ENCODE measurements at places on chromosomes 4 and X. TPM values are rescaled to one million over a fixed set of nuclear protein-coding genes. Genes with fewer than 3 reads are reported as not detected.

Gene ANXA10
- 62.9 TPM for total RNA-seq

Gene STK32B
- total RNA-seq: 2.1 TPM

Gene ZCCHC18
- 0.19 TPM for total RNA-seq

Gene CCKAR
- total RNA-seq: under 0.01 TPM

Gene DAPP1
- total RNA-seq: not detected

Gene AREG
- total RNA-seq: 5.9 TPM

Gene PAGE5
- not detected for total RNA-seq

Gene PITX2
- 0.28 TPM for total RNA-seq

Gene GLRA3
- not detected for total RNA-seq

Gene LONRF3
- total RNA-seq: 0.19 TPM

Gene USP11
- 55.6 TPM for total RNA-seq

Gene BEND2
- total RNA-seq: not detected

Gene ODAPH
- not detected for total RNA-seq

Gene MXD4
- 57.5 TPM for total RNA-seq

Gene UGT2A1
- not detected for total RNA-seq

Gene NEIL3
- total RNA-seq: 15.0 TPM

Gene FAT4
- total RNA-seq: 11.6 TPM

Gene KIT
- 2.8 TPM for total RNA-seq

Gene MAGEA1
- total RNA-seq: not detected

Gene CT55
- not detected for total RNA-seq

Gene TECRL
- not detected for total RNA-seq

Gene CT45A3
- total RNA-seq: not detected

Gene PPP3CA
- total RNA-seq: 52.7 TPM

Gene PPEF1
- total RNA-seq: not detected

Gene RAB28
- 15.5 TPM for total RNA-seq

Gene MAGEC3
- total RNA-seq: not detected

Gene UGT2B10
- total RNA-seq: not detected

Gene GPR119
- total RNA-seq: not detected

Gene AGTR2
- not detected for total RNA-seq

Gene AMOT
- total RNA-seq: 5.2 TPM

Gene MGAT4D
- not detected for total RNA-seq

Gene TRAM1L1
- 3.3 TPM for total RNA-seq

Gene EDNRA
- total RNA-seq: 10.1 TPM

Gene DCLK2
- total RNA-seq: 3.3 TPM

Gene ARHGEF38
- under 0.01 TPM for total RNA-seq

Gene TMPRSS11D
- total RNA-seq: not detected

Gene SPANXD
- total RNA-seq: not detected

Gene KCNIP4
- total RNA-seq: under 0.01 TPM

Gene VSIG1
- total RNA-seq: under 0.01 TPM

Gene NIPAL1
- 2.9 TPM for total RNA-seq

Gene TMEM144
- total RNA-seq: 9.9 TPM

Gene SGCB
- total RNA-seq: 31.3 TPM

Gene TRIM61
- 1.5 TPM for total RNA-seq

Gene PDGFC
- 67.9 TPM for total RNA-seq

Gene ADH7
- not detected for total RNA-seq

Gene SCARB2
- 264 TPM for total RNA-seq

Gene MAGED4B
- total RNA-seq: 56.0 TPM

Gene CLCN4
- total RNA-seq: 3.1 TPM

Gene FOXR2
- total RNA-seq: not detected

Gene RIPPLY1
- not detected for total RNA-seq

Gene NDNF
- total RNA-seq: 0.56 TPM
